ENCODE measurements at places on chromosomes 6 and 20. TPM values are rescaled to one million over a fixed set of nuclear protein-coding genes. Genes with fewer than 3 reads are reported as not detected.
A peak's percentile ranks its signal among the peaks of the same experiment; 100 is the strongest.

The CST2 gene
- not detected for total RNA-seq

The CDH4 gene
- 0.98 TPM for total RNA-seq

The PAK5 gene
- total RNA-seq = not detected

The PLA2G7 gene
- not detected for total RNA-seq

The C20orf202 gene
- total RNA-seq = not detected

The TCF19 gene
- 65.0 TPM for total RNA-seq

The PLN gene
- not detected for total RNA-seq

The C4A gene
- total RNA-seq = 2.2 TPM

The SYCP2 gene
- 0.71 TPM for total RNA-seq

GRCh38 chr6:111679126-111679858 is 73.6 kb upstream of the TRAF3IP2 start:
- no peak for DNase-seq

- no peak for DNase-seq
These were observed 39.7 kb downstream of the ZC3H12D start for GRCh38 chr6:149445095-149445466.

DNA sequence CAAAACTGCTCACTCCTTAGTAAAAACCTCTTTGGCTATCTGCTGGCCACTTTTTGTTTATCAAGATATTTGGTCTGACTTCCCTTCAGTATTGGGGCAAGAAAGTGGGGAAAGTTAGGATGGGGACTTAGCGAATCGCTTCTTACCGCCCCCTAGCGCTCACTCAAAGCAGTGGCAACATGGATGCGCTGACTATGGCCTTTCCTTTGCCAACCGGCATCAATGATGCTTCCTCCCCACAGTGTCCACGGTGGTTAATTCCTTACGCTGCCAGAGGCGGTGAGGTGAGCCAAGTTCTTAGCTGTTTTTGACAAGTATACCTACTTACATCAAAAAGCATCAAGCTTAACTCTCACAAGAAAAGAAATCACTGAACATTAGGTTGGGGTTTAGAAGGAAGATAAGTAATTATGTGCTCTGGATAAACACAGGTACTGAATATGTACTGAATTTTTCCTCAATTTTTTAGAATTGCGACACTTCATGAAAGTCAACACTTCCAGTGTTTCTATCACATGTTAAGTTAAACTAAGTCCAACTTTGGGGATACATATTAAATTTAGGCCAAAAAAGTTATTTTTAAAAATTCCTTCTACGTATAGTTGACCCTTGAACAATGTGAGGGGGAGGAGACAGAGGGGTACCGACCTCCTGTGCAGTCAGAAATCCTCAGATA is 86.7 kb downstream of the GMDS start:
- peak; percentile 29 for DNase-seq

- DNase-seq = peak; percentile 71
These were observed 54.1 kb upstream of the SHLD1 start for GRCh38 chr20:5696011-5696559.

GRCh38 chr6:41275489-41275888 is 11.0 kb downstream of the TREM1 start:
- no peak for DNase-seq

GRCh38 chr6:160030103-160030502 is 61.2 kb downstream of the IGF2R start:
- peak; percentile 98 for DNase-seq

- no peak for DNase-seq
These were observed 47.2 kb downstream of the NOL4L start for GRCh38 chr20:32537657-32538525.

GRCh38 chr6:110101885-110102284 is 77.6 kb downstream of the WASF1 start:
- DNase-seq = no peak

DNA sequence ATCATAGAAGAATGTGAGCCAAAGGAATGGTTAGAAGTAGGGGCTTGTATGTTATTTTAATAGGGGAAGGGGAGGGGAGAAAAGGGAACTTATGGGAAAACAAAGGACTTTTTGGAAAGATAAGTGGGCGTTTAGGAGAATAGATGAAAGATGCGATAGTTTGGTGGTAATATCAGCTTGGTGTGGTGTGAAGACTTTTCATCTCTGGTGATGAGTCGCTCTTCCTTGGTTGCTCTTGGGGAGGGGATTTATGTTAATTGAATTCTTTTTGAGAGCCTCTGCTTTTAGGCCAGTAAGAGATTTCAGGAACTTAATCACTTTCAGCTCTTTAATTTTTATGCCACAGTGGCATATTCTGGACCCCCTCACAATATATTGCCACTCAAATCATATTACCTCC is 10.8 kb downstream of the HECA start:
- DNase-seq = no peak

DNA sequence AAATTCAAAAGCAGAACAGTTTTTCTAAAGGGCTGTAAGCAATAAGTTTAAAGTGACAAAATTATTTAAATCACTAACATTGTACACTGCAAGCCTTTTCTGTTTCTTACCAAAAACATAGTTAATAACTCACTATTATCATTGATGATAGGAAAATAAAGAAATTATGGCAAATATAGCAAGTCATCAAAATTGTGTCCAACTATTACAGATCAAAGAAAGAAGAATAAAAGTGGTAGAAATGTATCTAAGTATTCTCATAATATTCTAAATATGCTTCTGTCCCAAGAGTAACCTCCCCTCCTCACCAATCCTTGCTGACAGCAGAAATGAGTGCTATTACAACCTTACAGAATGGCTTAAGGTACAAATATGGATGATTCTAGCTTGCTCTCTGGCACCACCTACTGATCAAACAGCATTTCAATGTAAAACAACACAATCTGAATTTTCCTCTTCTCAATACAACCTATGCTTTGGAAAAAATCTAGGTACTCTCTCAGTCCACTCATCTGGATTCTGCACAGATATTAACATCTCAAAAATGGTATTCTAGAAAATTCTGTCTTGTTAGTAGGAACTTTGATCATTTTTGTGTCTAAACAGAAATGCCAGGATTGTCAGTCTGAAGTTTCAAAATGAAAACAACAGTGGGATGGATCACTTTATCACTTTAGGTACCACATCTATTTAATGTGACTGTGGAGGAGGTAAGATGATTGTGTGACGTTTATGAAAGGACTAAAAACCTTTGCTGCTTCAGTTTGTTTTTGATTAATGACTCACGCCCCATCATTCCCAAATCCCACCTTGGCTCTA is 40.9 kb downstream of the ZFP64 start:
- DNase-seq = peak; percentile 39

DNA sequence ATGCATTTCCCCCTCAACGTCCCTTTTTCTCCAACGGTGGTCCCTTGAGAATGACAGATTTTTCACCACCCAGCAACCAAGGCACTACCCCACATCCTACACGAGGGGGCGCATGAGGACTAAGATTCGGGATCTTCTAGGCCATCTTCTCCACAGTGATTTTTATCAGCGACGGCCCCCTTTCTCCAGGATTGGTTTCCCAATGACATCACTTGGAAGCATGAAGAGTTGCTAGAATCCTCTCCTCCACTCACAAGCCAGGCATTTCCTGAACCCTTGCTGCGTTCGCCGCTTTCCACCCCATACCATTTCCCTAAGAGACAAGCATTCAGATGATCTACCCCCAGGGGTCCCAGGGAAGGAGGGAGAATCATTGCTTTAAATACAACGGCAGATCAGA is 252.0 kb downstream of the HIVEP2 start:
- DNase-seq = peak; percentile 90

DNA sequence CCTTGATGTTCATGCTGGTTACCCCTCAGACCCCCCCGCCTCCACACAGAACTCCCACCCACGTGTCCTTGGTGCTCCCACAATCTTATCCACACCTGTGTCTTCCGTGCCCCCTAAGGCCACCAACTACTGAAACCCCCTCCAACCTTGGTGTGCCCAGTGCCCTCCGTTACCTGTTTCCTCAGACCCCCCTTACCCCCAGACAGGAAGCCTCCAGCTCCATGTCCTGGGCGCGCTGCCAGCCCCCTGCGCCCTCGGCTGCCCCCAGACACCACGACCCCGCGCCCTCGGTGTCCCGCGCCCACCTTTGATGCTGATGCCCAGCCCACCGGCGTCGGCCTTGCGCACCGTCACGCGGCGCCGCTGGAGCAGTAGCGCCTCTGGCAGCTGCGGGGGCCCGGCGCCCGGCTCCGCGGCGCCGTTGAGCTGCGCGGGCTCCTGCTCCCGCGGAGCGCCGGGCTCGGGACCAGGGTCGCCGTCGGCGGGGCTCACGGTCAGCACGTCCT is 504 bp downstream of the SNTA1 start:
- DNase-seq = no peak

DNA sequence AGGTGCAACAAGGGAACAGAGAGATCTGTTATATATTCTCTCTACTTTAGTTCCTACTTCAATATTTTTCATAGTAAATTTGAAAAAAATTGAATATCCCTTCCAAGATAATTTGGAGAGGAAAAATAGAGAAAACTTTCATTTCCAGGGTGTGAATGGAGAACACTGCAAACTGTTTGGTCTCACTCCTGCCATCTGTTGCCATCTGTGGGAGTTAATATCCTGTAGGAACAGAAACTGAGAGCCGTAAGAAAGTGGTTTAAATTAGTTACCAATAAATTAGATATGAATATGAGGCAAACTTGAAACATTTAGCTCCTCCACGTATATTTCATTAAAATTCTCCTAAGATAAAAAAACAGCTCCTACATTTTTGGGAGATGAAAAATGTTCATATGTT is 4.2 kb downstream of the ZNF337 start:
- no peak for DNase-seq

GRCh38 chr6:4379958-4380357 is 244.6 kb upstream of the ECI2 start:
- DNase-seq = no peak
